ENCODE measurements at places on chromosomes 4 and X. TPM values are rescaled to one million over a fixed set of nuclear protein-coding genes. Genes with fewer than 3 reads are reported as not detected.

DNA sequence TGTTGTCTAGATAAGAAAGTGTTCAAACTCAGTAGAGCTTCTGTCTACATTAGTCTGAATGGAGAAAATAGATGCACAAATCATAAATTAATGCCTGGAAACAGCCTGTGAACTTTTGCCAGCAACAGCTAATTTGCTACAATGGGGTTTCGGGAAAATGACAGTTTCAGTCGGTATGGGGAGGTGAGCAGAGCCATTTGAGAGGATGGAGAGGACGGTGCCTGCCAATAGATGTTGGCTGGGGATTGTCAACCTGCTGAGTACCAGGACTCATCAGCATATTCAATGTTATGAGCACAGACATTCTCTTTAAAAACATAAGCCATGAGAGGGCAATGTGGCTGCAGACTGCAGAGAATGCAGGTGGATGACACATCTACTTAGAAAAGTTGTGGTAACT, 230.3 kb upstream of the PCDH18 start:
- DNase-seq = no peak

GRCh38 chr4:178090640-178091411, 648.6 kb upstream of the AGA start:
- no peak for DNase-seq

DNA sequence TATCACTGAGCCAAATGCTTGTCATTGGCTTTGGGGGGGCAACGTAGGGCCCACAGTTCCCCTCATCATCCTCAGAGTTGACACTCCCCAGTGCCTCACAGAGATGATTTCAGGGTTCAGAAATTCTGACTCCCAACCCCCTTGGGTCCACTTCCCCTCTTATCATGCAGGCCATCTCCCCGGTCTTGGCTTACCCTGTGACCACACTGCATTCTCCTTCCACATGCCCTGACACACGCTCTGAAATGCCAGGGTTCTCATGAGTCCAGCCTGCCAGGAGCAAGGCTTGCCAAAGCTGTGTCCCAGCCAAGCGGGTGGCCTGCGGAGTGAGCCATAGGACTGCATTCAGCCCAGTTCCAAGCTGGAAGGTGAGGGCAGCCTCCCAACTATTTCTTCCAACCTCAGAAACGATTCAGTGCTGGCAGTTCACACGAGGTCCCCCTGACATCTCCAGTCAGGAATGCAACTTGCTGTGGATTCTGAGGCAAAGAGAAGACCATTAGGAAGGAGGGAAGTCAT, 101.2 kb downstream of the SMIM20 start:
- no peak for DNase-seq

CTAG1B gene
- not detected for polyA plus RNA-seq

SPCS3 gene
- 107 TPM for polyA plus RNA-seq

GRCh38 chr4:6992728-6993677, 50.2 kb upstream of the TADA2B start:
- DNase-seq = no peak

FAM184B gene
- 0.60 TPM for polyA plus RNA-seq

NDNF gene
- polyA plus RNA-seq = 62.6 TPM

DNA sequence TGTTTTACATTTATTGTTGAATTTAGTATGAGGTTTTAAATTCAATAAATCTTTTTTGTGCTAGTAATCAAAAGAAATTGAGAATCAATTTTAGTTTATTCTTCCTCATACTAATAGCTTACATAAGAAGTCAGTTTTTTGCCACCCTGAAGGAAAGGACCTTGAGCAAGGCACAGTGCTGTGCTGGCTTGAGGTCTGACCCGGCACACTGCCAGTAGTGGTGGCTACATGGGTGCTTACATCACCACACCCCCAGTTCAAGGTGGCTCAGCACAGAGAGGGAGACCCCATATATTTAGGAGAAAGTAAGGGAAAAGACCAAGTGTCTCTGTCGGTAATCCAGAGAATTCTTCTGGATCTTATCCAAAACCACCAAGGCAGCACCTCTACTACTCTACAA, 86.0 kb upstream of the LANCL3 start:
- no peak for DNase-seq

DNA sequence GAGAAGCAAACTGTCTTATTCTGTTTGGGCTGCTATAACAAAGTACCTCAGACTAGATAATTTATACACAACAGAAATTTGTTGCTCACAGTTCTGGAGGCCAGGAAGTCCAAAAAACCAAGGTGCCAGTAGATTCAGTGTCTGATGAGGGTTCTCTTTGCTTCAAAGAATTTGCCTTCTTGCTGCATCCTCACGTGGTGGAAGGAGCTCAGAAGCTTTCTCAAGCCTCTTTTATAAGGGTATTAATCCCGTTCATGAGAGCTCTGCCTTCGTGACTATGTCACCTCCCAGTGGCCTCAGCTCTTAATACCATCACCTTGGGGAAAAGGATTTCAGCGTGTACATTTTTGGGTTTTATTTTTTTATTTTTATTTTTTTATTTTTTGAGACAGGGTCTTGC, 20.1 kb downstream of the CA5B start:
- no peak for DNase-seq

- DNase-seq = no peak
Measured at GRCh38 chrX:21735038-21735767, 22.7 kb downstream of the SMPX start.

Measured in renal cortex interstitium (tissue), 15 donors.